Left ventricle myocardium inferior (tissue), 1 donor: ENCODE measurements at places on chromosomes 7 and 10. TPM values are rescaled to one million over a fixed set of nuclear protein-coding genes. Genes with fewer than 3 reads are reported as not detected.

CPA2 gene
- total RNA-seq, result not detected

CCDC3 gene
- 5.8 TPM for total RNA-seq

MSMB gene
- total RNA-seq, result not detected

GRID1 gene
- 1.6 TPM for total RNA-seq

TPST1 gene
- 5.7 TPM for total RNA-seq

RADIL gene
- total RNA-seq, result 4.5 TPM

PLEKHA1 gene
- total RNA-seq, result 50.4 TPM

FUOM gene
- 5.1 TPM for total RNA-seq

PSD gene
- 0.93 TPM for total RNA-seq
